Hepatic stellate cell (primary cell): ENCODE measurements at places on chromosomes 5 and 9.
A peak's percentile ranks its signal among the peaks of the same experiment; 100 is the strongest.

- no peak for DNase-seq
Measured at GRCh38 chr9:106287731-106288130, 575.2 kb upstream of the ZNF462 start.

- DNase-seq, result no peak
Measured at GRCh38 chr9:107467416-107467815, 22.2 kb downstream of the KLF4 start.

DNA sequence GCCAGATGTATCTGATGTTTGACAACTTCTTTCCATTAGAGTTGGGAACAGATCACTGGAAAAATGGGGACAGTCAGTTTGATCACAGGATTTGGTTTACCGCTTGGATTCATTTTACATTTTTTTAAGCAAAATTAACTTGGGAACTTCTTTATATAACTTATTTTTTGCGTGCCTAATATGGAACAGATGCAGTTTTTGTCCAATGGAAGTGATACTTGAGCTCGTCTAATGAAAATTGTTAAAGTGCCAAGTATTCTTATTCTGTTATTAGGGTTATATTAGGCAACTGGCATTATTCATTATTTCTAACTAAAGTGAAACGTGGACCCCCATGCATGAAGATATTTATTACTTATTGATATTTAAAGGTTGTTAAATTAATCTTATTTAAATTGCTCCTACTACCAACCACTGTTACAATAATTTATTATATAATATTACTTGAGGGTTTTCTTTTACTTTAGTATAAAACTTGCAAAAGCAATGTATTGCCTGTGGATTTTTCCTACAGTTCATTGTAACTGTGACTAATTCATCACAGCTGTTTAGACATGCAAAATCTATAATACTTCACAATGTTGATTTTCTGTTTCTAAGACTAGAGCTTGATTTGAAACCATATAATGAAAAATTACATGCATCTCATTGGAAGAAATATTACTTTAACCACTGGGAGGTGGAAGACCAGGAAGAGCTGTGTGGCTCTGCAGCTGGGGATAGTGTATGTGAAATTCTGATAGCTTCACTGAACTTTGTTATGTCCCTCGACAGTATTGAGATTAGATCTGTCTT, 787.3 kb upstream of the WWC1 start:
- DNase-seq, result no peak

DNA sequence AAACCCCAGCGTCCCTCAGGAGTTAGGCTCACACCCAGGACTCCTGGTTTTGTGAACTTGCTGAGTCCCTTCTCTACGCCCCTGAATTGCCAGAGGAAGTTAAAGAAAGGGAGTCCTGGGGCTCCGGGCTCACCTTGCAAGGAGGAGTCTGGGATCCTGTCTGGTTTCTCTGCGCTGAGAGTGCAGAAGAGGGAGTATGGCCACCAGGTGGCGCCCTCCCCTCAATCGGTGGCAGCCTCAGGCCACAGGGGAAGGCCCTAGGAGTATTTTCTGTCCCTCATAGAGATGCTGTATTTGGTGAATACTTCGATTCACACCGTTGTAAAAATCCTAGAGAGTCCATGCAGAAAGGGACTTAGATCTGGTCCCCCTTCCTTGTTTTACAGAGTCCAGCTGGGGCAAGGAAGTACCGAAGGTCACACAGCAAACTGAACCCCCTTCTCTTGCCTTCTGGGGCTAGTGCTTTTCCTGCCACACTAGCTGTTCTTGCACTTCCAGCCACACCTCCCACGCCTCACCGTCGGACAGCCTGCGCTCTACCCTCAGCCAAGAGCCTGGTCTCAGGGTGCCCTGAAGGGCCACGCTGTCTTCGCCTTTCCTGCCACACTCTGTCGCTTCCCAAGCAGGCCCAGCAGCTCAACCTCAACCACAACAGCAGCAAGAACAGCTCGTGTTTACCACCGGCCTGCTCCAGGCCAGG, 10.2 kb downstream of the HAND1 start:
- peak; percentile 84 for DNase-seq

GRCh38 chr5:161096581-161096980, 244.6 kb upstream of the ATP10B start:
- no peak for DNase-seq

GRCh38 chr5:115246361-115246991, 16.2 kb downstream of the PGGT1B start:
- DNase-seq, result no peak

DNA sequence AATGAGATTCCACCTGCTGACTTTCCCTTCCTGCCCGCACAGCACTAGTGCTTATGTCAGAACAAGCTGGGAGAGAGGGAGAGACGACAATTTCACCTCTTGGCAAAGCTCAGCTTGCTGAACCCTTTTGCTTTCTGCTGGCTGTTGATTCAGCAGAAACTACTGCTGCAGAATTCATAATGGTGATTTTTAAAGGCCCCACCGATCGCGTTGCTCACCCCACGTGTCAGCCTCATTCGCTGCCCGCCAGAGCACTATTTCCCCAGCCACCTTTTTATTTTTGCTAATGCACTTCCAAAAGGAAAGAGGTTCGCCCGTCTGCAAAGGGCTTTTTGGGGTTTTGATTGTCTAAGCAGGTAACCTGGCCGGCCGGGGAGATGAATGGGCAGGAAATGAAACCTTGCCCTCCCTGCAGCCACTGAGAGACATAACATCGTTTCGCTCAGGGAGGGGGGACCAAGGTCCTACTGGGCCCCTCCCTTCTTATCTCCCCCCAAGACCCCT, 1.3 kb downstream of the PPP2R2B start:
- DNase-seq, result no peak

DNA sequence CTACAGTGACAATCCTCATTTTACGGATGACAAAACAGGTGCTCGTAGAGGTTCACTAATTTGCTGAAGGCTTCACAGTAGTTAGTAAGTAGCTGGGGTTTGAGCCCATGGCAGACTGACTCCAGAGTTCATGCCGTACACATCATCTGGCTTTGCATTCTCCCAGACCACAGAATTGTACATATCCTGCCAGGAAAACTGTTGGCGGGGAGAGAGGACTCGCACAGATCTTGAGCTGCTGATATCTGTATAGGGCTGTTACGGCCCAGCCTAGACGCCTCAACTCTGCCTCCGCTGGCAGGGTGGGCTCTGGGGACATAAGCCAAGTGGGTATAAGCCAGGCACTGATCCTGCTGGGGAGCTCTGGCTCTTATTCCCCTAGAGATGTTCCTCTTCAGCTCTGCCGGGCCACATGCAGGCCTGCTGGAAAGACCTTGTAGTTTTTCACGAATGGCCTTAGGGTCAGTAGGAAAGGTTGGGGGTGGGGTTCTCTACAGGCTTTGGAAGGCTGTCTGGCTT, 16.3 kb downstream of the LARP1 start:
- DNase-seq, result peak; percentile 76

GRCh38 chr5:141866096-141866495, 12.1 kb downstream of the PCDH1 start:
- no peak for DNase-seq

DNA sequence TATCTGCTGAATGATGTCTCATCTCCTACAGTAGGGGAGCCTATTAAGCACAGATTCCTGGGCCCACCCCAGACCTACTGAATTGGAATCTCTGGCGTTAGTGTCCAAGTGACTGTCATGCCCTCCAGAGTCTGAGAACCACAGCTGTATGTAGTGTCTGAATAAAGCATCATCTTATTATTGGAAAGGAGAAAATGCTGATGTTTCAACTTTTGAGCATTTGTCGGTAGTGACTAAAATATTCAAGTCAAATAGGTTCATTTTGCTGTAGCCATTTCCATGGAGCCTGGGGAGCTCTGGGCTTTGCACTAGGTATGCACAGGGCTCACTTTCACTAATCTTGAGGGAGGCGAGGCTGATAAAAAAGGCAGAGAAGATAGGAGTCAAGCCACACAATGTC, 4.8 kb upstream of the PPARGC1B start:
- DNase-seq, result no peak

DNA sequence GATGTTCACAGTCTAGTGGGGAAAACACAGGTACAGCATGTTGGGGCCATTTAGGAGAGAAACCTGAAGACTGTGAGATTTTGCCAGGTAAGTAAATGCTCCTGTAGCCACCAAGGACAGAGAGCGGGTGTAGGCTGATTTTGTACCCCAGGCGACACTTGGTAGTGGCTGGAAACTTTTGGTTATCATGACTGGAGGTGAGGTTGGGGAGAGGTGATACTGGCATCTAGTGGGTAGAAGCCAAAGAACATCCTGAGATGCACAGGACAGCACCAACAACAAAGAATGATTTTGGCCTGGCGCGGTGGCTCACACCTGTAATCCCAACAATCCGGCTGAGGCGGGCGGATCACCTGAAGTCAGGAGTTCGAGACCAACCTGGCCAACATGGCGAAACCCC, 38.8 kb upstream of the PWWP2A start:
- DNase-seq, result no peak

GRCh38 chr5:73188764-73189531, 16.0 kb downstream of the TMEM174 start:
- peak; percentile 47 for DNase-seq

GRCh38 chr9:93452710-93453046, 703 bp downstream of the FAM120AOS start:
- peak; percentile 11 for DNase-seq

- no peak for DNase-seq
Measured at GRCh38 chr9:79120533-79120932, 451.2 kb upstream of the TLE4 start.

GRCh38 chr9:16115994-16116393, 563.2 kb downstream of the CCDC171 start:
- no peak for DNase-seq

DNA sequence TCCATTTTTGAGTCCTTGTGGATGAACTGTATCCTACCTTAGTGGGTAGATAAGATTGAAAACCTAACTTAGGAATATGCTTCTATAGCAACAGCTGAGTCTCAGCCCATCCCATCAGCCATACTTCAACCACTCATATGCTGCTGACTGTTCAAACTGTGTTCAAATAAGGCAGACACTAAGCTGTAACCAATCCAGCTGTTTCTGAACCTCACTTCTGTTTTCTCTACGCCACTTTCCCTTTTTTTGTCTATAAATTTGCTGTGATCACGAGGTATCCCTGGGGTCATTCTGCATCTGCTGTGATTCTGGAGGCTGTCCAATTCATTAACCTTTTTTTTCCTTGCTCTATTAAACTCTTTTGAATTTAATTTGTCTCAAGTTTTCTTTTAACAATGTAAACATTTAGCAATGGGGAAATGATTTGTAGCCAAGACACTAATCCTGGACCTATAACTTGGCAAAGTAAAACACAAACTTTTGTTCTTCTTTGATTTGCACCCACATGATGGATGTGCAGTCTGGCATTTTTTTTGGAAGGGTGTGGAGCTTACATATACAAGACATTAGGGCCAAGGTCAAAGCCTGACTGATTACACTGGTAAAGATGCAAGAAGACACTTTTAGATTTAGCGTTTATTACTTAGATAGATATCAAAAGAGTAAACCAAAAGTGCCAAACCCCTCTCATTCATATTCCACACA, 14.9 kb upstream of the SCGB3A2 start:
- no peak for DNase-seq

DNA sequence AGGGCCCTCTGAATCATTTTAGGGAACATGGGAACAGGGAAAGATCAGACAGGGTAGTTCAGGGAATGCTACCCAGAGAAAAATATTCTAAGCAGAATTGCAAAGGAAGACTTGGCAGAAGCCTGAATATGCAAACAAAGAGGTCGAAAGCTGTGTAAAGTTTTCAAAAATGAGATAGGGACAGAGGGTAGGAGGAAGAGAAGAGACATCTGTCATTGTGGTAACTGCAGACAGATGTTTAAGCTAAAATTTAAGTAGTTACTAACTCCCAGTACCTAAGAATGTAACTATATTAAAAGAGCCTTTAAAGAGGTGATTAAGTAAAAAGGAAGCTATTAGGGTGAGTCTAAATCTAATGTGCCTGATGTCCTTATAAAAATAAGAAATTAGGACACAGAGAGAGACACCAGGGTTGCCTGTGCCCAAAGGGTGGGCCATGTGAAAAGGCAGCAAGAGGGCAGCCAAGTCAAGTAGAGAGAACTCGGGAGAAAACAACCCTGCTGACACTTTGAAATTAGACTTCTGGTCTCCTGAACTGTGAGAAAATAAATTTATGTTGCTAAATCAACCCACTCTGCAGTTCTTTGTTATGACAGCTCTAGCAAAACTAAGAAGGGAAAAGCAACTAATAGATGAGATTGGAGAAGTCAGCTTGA, 1647.4 kb upstream of the C9orf72 start:
- no peak for DNase-seq

DNA sequence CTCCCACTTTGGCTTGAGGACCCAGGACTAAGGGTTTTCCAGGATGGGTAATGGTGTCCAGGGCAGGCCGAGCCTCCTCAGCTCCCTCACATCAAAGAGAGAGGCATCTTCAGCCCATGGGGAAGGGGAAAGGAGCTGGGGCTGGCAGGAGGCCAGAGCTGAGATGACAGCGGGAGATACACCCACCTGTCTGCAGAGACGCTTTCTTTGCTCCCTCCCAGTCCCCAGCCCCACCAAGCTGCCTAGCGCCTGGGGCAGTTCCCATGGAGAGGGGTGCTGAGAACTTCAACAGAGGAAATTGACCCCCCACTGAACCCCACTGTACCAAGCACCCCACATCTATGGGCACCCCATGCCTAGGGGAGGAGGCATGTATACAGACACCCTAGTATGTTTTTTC, 10.6 kb downstream of the PCDH1 start:
- DNase-seq, result no peak

GRCh38 chr5:160385496-160385895, 14.4 kb downstream of the FAM200C start:
- DNase-seq, result no peak
